ENCODE measurements at places on chromosomes 1 and 21.

DNA sequence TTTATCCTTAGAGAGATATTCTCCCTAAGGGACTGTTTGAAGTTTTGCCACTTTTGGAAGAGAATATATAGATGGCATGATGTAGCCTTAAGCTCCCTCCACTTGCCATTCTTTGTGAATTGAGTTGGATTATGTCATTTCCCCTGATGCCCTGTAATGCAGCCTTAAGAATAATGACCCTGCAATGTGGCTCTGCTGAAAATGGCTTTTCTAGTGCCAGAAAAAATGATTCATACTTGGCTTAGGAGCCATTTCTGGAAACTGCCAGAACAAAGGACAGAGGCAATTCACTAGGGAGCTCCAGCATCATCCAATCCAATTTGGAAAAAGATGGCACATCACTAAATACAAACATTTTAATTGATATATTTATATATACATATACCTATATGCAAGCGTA lies 265.3 kb downstream of the SPATA17 start:
- no peak for DNase-seq

DNA sequence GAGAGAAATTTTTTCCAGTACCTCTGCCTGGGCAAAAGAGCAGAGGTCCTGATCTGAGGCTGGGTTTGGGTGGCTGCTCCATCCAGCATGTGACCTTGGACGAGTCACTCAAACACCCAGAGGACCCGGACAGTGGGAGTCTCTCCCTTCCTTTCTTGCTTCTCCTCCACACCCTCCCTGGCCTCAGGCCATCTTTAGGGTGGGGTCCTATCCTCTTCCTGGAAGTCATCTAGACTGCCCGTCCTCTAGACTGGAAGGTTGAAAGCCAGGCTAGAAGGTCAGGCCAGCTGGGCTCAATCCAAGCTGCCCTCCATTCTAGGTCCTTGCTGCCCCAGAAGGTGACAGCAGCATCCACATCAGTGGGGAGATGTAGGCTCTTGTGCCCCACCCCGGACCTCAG lies 599.5 kb downstream of the MATN1 start:
- DNase-seq, result no peak

DNA sequence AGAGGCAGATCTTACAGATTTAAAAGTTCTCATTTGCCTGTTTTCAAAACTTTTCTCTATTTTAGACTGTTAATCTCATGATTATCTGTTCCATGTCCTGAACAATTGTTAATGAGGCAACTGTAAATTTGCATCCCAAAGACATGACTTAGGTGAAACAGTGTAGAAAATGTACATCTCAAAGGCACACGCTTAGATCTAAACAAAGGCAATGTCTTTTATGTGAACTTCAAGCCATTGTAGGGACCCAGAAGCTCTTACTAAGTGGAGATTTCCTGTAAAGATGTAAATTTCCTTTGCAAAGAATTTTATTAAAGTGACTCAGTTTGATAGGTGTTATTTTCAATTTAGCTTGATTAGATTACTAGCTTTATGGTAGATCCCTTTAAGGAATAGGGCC lies 125.2 kb upstream of the F3 start:
- no peak for DNase-seq

GRCh38 chr21:23951251-23951650 lies 1656.0 kb downstream of the MRPL39 start:
- DNase-seq, result peak; percentile 33

DNA sequence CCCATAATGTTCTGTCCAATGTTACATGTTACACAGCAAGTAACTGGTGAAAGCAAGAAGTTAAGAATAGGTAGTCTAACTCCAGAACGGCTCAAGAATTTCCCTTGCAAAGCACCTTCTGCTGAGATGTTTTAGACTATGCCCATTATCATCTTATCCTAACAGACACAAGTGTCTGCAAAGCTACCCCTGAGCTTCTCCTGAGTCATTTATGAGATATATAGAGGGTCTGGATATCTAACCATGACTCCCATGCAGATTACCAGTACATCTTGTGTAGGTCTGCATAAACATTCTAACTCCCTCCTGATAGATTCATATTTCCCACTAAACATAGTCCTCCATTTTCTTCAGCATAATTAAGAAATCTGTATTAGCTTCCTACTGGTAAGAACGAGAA lies 171.7 kb downstream of the COQ8A start:
- no peak for DNase-seq

DNA sequence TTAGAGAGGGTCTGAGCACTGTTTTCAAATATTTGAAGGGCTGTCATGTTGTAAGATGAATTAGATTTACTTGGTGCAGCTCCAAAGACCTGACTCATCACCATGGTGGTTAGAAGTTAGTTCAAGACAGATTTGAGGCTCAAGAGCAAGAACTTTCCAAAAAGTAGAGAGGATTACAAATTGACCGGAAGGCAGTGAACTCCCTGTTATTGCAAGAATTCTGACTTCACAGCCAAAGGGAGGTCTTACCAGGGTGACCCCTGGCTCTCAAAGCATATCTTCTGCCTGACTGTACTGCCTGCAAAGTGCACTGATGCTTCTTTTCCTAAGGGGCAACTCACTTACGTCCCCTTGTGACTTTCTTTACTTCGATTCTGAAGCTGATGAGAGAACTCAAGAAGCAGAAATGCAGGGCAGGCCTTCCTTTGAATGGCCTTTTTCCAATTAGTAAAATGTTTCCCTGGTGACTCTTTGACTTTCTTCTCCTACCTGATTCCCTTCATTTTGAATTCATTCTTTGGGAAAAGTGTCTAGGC lies 86.4 kb downstream of the NAV1 start:
- DNase-seq, result peak; percentile 96
